ENCODE measurements at places on chromosomes 4 and X.

DNA sequence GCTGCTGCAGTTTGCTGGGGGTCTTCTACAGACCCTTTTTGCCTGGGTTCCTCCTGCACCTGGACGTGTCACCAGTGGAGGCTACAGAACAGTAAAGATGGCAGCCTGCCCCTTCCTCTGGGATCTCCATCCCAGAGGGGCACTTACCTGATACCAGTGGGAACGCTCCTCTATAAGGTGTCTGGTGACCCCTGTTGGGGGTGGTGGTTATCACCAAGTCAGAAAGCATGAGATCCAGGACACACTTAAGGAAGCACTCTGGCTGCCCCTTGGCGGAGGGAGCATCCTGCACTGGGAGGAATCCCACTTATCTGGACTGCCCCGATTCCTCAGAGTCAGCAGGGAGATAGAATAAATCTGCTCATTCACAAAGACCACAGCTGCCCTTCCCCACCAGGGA lies 218.9 kb upstream of the GALNTL6 start:
- DNase-seq = no peak

GRCh38 chrX:5458300-5458842 lies 770.3 kb downstream of the NLGN4X start:
- DNase-seq = no peak

- no peak for DNase-seq
Measured at GRCh38 chrX:49209434-49210251, 9.7 kb upstream of the SYP start.

- DNase-seq = no peak
Measured at GRCh38 chr4:147351083-147351787, 129.7 kb upstream of the EDNRA start.

DNA sequence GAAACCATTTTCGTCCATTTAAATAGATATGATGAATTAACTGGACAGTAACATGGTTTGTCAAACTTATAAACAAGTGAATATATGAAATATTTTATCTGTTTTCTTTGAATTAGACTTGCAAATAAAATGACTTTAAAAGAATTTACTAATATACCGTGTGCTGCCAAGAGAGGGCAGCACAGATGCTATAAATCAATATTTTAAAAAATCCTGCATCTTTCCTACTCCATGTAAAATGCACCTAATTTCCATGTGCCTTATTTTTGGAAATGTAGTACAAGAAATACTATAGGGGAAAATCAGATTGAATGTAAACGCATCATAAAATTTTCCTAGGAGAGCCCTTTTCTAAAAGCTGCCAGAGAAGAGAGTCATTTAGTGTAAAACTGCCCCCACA lies 62.2 kb downstream of the PRKX start:
- peak; percentile 39 for DNase-seq

DNA sequence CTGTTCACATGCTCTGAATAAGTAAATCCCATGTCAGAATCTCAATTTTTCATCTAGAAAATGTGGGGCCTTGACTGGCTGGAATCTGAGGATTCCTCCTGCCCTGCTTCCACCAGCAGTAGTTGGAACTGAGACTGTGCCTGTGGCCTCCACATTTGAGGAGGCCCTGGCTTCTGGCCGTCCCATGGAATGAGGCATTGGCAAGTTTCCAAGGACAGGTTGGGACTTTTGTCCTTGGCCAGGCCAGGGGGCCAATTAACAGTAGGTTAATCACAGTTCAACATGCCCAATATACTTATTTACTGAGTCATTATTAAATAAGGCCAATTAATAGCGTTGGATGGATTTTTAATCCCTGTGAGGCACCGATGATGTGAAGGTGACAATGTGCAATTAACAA lies 50.2 kb upstream of the GABRE start:
- DNase-seq = no peak

DNA sequence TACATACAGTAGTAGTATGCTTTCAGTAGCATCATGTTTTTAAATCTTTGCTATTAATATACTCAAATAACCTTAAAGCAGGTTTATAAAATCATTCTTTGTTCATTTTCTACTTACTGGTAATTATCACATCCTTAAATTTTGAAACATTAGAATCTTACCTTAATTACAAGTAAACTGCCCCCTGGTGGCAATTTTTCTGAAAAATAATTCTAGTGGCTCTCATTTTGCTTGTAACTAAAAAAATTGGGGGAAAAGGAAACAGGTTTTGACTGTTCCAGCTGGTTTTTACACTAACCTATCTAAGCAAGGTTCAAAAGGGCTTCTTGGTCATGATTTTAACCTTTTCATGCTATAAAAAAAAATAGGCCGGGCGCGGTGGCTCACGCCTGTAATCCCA lies 18.5 kb upstream of the DCAF4L1 start:
- no peak for DNase-seq

DNA sequence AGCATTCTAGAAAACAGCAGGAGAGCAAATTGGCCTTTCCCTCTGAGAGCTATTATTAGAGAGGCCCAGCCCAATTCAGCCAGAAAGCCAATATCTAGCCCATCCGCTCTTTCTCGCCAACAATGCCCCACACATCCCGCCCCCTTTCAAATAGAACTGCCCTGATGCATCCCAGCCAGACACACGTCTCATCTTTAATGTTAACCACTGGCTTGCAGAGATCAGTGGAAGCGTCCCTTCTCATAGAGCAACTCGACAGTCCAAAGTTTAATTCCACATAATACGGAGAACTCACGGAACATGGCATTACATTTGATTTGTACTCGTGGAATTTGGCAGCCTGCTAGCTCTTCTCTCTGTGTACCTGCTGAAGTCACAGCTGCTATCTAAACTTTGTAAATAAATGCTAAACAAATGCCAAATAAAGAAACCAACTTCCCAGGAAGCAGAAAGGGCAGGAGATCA lies 304.4 kb downstream of the DHX15 start:
- DNase-seq = no peak

DNA sequence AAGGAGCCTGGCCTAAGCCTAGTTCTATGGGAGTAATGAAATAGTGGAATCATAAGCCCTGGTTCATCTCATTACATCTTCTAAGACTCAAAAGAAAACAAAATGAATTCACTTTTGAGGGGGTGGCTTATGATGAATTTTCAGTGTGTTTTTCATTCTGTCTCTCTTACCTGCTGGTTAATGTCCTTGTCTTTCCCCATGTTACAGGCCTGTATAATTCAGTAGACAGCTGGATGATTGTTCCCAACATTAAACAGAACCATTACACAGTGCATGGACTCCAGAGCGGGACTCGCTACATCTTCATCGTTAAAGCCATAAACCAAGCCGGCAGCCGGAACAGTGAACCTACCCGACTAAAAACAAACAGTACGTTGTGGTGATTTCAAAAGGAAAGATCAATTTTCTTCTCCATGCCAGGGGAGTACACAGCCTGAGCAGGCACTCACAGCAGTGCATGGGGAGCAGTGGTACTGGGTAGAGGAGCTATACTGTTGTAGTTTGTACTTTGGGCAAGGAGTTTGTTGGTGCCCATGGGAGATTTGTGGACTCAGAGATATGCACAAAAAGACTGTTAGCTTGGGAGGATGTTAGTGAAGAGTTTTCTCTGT lies 57.9 kb downstream of the TEX13B start:
- DNase-seq = no peak

DNA sequence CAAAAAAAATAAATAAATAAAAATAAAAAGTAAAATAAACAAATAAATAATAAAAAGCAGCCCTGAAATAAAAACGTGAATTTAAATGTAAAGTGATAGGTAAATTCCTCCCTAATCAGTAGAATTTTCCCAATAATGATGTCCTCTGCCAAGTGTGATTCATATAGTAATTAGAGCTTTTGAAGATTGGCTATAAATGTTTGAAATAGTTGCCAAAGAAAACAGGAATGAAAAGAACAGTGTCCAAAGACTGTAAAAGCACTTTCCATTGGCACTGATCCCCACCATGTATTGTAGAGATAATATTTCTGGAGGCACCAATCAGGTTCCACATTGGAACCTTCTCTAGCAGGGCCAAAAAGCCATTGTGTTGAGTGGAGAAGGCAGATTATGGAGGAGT lies 25.9 kb upstream of the SMARCAD1 start:
- no peak for DNase-seq

GRCh38 chr4:46032056-46032455 lies 91.8 kb downstream of the GABRG1 start:
- no peak for DNase-seq

DNA sequence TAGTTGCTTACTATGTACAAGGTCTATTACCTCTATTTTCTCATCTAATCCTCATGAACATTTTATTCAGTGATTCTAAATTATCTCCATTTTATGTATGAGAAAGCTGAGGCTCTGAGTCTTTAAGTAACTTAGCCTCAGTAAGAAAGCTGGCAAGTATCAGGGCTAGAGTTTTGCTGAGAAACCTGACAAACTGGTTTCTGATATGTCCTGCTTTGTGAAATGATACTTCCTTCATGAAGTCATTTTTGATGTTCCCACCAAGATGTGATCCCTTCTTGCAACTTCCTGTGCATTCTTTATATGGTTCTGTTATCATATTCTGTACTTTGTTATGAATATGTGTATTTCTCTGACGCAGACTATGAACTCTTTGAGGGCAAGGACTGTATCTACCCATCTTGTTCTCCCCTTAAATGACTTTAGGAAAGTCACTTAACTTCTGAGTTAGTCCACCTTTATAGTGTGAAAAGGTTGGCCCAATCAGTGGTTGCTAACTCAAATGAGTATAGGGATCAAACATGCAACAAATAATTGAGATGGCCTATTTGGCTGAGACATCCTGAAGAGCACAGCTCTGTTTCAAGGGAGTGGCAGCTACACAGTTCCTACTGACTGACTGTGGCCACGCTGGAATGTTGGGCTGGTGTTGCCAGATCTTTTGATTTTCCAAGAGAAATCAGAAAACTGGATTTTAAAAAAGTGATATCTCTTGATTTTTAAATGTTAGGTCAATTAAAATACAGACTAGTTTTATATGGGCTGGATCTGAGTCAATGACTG lies 127.9 kb upstream of the AMOT start:
- no peak for DNase-seq

DNA sequence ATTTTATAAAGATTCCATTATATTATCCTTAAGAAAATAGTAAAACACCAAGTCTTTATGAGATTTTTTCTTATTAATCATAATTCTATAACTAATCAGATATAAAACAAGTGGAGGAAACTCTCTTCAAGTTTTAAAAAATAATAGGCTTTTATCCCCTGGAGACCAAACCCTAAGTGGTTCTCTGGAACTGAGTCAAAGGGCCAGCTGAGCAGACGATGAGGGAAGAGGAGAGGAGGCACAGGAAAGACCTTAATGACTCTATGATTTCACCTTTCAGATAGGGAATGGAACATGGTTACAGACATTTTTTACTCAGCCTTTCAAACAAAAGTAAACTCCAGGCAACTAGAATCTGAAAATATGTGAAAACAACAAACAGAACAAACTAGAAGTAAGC lies 201.8 kb downstream of the SLC39A8 start:
- DNase-seq = no peak
